ENCODE measurements at places on chromosomes 11 and 22.

- DNase-seq: no peak
These were observed 39.8 kb upstream of the TEF start for GRCh38 chr22:41341990-41342389.

DNA sequence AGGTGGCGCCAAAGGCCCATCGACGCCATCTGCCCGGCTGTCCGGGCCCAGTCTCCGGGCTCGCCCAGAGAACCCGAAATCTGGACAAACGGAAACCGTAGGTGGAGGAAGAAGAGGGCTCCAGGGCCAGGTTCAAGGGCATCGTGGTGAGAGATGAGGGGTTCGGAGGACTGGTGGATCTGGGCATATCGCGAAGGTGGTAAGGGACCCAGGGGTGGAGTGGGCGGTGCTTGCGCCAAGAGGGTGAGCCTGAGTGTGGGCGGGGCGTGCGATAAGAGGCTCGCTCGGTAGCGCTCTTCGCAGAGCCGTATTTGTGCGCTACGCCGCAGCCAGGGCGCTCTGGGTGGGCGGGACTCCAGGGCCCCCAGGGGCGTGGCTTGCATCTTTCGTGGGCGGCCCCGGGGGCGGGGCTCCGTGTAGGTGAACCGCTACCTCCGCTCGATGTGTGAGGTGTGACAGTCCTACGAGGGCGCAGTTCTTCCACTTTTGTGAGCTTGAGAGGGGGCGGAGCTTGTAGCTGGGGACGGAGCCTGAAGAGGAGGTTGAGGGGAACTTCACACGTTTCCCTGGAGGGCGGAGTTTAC lies 4.8 kb downstream of the CD248 start:
- peak; percentile 94 for DNase-seq

- no peak for DNase-seq
These were observed 170.8 kb downstream of the MN1 start for GRCh38 chr22:27630754-27631153.

- no peak for DNase-seq
These were observed 471 bp upstream of the AHNAK start for GRCh38 chr11:62546929-62547625.

DNA sequence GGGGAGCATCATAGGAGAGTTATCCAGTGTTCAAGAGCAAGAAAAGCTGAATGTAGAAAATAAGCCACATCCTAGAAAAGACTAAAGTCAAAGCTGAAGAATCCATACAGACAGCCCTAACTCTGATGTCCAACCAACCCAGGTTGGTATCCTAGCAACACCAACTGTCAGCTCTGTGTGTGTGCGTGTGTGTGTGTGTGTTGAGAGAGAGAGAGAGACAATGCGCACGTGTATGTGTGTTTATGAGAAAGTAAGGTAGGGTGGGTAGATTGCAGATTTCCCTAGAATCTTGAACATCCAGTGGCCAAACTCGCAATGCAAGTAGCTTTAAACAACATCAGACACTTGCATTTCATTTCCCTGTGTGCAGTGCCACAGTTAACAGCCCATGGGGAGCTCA lies 274.9 kb downstream of the FAM181B start:
- no peak for DNase-seq

DNA sequence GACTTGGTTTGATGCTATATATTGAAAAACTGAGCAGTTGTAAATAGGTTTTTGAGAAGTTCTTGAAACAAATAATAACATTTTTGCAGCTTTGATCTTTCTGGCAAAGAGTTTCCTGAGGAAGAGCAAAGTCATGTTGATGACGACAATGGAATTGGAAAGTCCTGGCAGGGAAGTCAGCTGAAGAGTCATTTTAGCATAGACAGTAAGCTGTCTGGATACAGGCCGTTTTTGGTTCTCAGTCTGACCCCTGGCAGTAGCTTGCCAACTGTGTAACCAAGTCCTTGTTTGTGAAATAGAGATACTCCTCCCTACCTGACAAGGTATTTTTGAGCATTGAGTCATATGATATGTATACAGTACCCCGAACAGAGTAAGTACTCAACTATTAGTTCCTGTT lies 193.3 kb downstream of the C11orf91 start:
- DNase-seq: no peak

DNA sequence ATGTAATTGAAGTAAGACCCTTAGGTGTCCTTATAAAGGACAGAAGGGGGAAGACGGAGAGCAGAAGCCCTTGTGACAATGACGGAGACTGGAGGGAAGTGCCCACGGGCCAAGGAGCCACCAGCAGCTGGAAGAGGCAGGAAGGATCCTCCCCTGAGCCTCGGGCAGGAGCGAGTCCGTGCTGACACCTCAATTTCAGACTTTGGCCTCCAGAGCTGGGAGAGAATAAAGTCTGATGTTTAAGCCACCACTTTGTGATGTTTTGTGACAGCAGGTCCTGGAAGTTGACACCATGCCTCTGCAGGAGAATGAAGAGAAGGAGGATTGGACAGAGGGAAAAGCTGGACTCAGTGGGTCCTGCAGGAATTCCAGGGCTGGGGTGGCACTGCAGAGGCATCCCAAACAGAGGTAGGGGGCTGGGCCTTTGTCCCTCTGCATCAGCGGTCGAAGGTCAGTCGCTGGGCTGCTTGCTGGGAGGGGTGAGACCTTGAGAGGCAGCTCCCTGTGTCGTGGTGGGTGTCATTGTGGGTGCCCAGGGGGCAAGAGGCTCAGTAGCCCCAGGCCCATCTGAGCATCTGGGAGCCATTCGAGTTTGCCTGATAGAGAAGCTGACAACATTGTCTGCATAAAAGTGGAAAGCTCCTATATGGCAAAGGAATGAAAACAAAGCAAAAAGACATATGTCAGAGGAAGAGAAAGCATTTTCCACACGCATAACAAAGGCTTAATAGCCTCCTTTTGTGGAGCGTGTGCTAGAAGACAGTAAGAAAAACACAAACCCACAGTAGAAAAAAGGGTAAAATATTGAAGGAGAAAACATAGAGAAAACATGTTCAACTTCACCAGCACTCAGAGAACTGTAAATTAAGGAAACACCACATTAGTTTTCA lies 68.8 kb downstream of the RTL6 start:
- DNase-seq: no peak

DNA sequence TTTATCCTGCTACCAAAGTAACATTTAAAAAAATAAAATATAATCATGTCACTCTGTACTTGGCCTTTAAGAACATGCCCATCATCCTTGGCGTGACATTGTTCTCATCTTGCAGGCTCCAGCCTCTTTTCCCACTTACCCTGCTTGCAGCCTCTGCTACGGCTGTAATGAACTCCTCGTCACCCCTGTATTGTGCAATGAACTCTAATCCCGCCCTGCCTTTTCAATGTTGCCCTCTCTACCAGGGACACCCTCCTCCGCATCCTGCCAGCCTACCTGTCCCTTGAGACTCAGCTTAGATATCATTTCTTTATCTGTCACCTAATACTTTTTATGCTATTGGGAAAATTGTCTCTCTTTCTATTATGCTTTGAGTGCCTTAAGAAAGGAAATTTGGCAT lies 12.6 kb upstream of the MMP20 start:
- DNase-seq: no peak

DNA sequence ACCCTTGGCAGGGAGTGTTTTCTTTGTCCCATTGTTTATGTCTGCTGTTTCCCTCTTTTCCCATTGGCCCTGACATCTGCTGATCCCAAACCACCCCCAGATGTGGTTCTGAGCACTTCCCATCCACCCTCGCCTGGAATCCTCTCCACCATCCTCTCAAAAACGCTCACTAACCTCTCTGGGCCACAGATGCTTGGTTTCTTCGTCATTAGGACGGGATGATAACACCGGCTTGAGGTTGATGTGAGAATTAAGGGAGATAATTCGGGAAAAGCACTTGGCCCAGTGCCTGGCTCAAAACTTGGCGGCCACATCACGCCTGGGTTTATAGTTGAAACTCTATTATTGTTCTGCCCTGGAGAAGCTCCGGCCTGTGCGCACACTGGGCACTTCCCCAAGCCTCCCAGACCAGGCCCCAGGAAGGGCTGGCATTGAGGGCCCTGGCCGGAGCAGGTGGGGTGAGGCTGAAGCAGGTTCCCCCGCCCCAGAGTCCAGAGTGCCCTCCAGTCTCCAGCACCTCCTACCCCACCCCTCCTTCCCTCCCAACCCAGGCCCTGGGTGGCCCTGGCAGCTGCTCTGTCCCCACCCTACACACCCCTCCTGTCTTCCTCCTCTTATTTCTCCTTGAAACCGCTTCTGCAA lies 63.7 kb downstream of the CYTH4 start:
- DNase-seq: no peak

- no peak for DNase-seq
These were observed 15.4 kb upstream of the CAT start for GRCh38 chr11:34423300-34423699.

GRCh38 chr11:127143251-127143650 lies 142.7 kb upstream of the KIRREL3 start:
- DNase-seq: no peak

- no peak for DNase-seq
These were observed 134.1 kb downstream of the SLC17A6 start for GRCh38 chr11:22472306-22472705.

- no peak for DNase-seq
These were observed 210.3 kb downstream of the DDX10 start for GRCh38 chr11:108875134-108875533.

DNA sequence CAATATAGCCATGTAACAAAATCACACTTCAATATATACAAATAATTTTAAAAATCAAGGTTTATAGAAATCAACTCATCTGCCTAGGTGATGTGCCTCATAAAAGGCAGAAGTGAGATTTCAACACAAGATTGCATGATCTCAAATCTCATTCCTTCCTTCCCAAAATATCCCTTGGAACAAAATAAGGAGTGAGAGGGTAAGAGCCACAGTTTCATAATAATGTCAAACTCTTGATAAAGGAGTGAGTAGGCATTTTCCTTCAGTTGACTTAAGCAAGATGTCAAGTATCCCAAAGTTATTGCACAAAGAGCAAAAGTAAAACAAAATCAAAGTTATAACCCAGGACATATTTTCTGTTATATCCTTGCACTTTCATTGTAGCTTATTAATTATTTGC lies 81.3 kb downstream of the C22orf31 start:
- no peak for DNase-seq

- peak; percentile 16 for DNase-seq
These were observed 915 bp downstream of the FEZ1 start for GRCh38 chr11:125494974-125495725.

DNA sequence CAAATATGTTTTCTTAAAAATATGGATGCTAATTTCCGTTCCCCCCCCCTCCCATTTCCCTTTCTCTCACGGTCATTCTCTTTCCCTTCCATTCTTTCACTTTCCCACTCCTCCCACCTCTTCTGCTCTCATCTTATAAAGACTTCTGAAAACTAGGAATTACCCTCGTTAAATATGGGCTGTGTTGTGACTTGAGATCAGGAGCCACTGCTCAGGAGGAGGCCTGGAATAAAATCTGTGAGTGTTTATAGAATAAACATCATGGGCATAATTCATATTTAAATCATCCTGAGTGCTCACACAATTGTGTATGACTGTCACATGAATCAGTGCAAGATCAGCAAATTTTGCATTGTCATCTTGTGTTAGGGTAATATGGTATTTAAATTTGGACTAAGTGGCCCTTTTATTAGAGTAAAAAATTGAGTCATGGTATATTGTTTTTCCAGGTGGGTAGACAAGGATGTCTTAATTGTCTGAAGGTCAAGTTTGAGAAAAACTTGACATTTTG lies 208.0 kb downstream of the DDX10 start:
- DNase-seq: no peak

GRCh38 chr11:44112091-44112821 lies 16.8 kb downstream of the EXT2 start:
- DNase-seq: no peak

- DNase-seq: no peak
These were observed at the start of gene LDLRAD3 for GRCh38 chr11:35943713-35944502. TSS of gene LDLRAD3 (plus strand) at chr11:35944062. CDS start at chr11:35944099, 37 bp downstream.

DNA sequence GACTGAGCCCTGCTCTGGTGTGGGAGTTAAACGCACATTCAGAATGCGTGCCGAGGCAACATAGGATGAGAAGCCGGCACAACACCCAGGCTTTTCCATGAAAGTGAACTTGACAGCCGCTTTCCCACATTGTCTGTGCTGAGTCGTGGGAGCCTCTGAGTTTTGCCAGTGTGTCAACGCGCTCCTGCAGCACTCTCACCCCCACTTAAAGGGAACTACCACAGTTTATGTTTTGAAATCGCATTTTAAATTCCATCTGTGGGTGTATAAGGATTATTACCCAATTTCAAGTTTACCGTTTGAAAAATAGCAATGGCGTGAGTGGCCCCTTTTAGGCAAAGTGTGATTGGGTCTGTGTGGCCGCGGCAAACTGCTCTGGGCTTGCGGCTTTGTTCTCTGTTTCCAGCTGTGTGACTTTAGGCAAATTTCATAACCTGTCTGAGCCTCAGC lies 81.5 kb downstream of the FBLN1 start:
- no peak for DNase-seq

DNA sequence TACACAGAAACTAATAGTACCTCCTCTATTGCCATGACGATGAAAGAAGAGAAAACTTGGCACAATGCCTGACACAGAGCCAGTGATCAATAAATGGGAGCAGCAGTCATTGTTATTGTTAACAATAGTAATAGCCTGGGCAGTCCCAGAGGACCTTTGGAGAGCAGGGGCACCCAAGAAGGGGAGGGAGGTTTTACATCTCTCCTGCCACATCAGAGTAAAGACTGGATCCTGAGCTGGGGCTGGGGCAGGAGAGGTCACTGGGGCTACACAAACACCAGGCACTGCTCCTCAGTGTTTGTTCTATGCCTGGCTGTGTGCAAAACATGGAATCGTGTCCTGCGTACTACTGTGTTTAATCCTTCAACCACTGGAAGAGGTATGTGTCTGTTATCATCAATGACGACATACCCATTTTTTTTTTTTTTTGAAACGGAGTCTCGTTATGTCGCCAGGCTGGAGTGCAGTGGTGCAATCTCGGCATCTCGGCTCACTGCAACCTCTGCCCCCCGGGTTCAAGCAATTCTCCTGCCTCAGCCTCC lies 25.0 kb upstream of the CREB3L1 start:
- no peak for DNase-seq

DNA sequence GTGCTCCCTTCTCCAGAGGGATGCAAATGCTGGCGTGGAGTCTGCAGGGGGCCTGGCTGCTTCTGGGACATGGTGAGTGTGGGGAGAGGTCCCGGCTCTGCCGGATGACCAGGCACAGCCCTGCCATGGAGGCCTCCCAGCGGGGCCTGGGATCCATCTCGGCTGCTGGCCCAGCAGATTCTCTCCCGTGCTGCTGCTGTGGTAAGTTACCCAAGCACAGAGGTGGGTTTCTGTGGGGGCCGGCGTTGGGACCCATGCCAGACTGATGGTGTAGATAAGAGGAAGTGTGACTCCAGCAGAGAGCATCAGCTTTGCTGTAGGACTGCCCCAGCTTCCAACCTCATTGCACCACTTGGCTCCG lies 147.5 kb upstream of the B3GAT1 start:
- DNase-seq: no peak

Data from stimulated activated CD4-positive, alpha-beta T cell treated with anti-CD3 and anti-CD28 coated beads, TNF-alpha, amount 100 ng/mL, for 24 hours (primary cell).